ENCODE measurements at places on chromosomes 11 and 22.

DNA sequence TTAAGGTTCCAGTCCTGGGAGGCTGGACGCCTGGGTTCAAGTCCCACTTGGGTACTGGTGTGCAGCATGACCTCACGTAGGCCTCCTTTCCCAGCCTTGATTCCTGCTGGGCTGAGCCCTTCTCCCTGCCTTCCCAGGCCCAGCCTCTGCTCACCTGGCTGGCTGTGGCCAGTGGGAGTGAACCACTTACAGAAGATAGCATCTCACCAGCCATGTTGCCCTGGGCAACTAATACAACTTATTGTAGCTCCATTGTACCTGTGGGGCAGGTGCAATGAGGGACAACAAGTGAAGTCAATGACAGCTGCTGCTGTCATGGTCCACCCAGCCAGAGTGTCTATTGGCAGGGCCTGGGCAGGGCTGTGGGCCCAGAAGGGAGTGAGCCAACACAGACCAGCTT, 48.4 kb upstream of the MPEG1 start:
- DNase-seq, result no peak

GRCh38 chr11:36577859-36578258, 10.1 kb downstream of the RAG1 start:
- no peak for DNase-seq

- no peak for DNase-seq
Observed at GRCh38 chr22:31096657-31097279, 10.6 kb downstream of the SELENOM start.

- no peak for DNase-seq
Observed at GRCh38 chr11:124841840-124842239, 23.4 kb upstream of the ROBO3 start.

Measured in activated T-cell treated with anti-CD3 and anti-CD28 coated beads, Interleukin-2, amount 50 U/mL, for 48 hours (primary cell).